ENCODE measurements at places on chromosomes 13 and 19. TPM values are rescaled to one million over a fixed set of nuclear protein-coding genes. Genes with fewer than 3 reads are reported as not detected.

DNA sequence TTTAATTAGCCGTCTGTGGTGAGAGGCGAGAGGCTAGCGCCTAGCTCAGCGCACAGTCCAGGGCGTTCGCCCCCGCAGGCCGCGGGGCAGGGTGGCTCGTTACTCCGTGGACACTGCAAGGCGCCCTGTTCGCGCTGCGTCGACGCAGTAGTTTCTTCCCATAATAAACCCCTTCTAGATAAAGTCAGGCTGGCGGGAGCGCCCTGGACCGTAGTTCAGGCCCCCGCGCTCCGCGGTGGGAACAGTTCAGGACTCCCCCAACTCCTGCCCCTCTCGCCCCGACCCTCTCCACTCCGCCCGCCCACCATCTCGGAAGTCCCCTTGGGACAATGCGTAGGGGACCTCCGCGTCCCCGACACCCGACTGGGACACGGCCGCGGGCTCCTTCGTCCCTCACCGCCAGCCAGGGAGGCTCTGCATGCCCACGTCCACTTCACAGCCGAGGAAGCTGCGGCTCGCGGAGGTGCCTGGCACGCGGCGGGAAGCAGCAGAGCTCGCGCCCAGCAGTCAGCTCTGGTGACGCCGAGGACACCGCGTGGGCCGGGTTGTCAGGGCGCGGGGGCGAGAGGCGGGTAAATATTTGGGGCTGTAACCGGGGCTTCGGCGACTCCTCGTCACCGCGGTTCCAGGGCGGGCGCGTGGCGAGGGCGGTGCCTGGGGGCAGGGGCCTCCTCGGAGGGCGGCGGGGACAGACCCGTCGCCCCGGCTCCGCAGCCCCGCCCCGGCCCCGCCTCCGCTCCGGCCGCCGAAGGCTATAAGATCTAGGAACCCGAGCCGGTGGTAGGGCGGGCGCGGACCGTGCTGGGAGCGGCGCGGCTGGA lies at the start of gene RGCC:
Gene RGCC, plus strand, starts transcription at position 783 of the 821 bp plus-strand sequence. CDS start 158 bp downstream, outside the sequence.
- peak; percentile 80 for DNase-seq

DNA sequence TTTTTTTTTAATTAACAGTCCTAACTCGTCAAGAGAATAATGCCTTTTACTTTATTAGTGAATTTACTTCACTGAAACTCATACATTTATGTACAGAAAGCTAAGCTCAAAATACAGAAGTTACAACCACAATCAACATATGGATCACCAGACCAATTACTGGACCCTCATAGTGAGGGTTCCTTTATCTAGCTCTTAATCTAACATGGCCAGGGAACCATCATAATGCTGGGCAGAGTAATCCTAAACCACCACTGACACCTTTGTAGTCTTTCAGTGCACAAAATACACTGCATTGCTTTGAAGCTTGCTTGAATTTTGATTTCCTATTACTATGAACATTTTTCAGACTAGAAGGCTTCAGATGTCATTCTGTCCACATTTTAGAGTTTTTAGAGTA lies 1406.6 kb upstream of the PCDH9 start:
- no peak for DNase-seq

NAT14 gene
- total RNA-seq: 3.5 TPM

DNA sequence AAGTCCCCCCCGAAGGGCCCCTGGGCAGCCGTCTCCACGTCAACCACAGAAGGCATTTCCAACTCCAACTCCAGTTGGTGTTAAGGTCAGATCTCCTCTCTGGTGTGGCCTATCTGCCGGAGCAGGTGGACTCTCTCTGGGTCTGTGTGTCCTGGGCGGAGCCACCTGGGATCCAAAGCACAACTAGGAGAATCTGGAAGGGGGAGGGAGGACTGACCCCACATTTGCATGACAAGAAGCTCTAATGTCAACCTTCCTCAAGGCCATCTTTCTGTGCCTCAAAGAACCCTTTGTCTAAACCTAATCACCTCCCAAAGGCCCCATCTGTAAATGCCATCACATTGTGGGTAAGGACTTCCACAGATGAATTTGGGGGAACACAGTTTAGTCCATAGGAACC lies 381.5 kb downstream of the UQCRFS1 start:
- no peak for DNase-seq

GRCh38 chr19:38736036-38736412 lies 8.2 kb downstream of the CAPN12 start:
- DNase-seq: peak; percentile 26

CRTC1 gene
- total RNA-seq: 4.6 TPM

DNA sequence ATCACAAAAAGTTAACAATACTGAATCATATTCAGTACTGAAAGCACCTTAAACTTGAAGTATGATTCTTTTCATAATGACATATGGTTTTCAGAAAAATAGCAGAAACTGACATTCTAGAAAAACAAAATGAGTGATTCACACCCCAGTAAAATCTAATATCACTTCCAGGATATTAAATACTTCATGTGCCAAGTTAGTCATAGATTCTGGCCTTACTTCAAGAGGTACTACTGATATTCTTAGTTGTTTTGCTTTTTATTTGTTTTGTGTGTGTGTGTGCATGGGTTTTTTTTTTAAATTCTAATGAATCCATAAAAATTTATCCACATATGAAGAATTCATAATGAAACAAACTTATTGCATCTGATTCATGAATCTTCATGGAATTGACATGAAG lies 207.9 kb upstream of the UFM1 start:
- no peak for DNase-seq
